ENCODE measurements at places on chromosomes 3 and 15.
A peak's percentile ranks its signal among the peaks of the same experiment; 100 is the strongest.

DNA sequence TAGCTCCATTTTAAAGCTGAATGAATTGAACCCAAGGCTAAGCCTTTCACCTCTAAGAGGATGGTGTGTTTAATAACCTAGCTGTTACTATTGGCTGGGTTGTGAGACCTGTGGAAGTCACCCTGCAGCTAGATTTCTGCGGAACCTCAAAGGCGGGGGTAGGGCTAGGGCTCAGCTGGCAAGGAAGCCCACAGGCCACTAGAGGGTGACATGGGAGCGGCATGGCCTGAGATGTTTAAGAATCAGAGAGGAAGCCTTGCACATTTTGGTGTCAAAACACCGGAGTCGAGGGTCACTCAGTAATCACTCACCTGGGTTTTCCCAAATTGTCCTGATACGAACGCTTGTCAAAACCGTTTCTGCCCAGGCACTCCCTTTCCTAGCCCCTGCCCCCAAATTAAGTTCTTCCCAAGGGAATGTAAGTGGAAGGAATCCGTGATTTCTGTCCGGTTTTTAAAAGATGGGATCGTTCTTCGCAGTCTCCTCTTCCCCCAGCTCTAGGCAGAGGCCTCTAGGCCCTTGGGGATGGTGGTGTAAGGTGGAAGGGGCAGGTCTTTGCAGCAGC is 3.8 kb upstream of the ACAD9 start:
- DNase-seq = no peak

GRCh38 chr3:185250247-185250646 is 3.6 kb downstream of the EHHADH start:
- DNase-seq = no peak

- no peak for DNase-seq
Measured at GRCh38 chr3:181183764-181184163, 194.2 kb upstream of the DNAJC19 start.

DNA sequence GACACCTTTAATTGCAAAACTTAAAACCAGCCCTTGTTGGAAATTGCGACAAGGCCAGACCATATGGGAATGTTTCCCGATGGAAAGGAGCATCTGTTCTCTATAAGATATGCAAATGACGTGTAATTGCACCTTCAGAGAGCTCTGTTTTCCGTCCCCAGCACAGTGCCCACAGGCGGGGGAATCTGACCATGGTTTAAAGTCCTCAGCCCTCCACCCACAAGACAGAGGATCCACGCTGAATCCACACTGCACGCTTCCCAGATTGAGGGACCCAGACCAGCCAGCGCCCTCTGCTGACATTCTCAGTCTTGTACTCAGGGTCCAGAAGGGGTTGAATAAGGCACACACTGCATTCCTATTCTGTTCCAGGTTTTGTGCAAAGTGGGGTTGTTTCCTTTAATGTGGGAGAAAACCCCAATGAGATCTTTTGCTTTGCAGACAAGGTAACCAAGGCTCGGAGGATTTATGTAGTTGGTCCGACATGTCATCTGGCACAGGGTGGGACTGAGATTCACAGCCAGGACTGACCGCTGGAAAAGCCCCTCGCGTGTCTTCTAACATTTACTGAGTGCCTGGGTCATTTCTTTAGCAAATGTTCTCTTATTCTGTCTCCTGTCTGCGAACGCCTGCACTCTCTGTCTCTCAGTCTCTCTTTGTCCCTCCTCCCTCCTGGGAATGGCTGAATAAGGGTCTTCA is 36.8 kb upstream of the KLHL25 start:
- peak; percentile 81 for DNase-seq

DNA sequence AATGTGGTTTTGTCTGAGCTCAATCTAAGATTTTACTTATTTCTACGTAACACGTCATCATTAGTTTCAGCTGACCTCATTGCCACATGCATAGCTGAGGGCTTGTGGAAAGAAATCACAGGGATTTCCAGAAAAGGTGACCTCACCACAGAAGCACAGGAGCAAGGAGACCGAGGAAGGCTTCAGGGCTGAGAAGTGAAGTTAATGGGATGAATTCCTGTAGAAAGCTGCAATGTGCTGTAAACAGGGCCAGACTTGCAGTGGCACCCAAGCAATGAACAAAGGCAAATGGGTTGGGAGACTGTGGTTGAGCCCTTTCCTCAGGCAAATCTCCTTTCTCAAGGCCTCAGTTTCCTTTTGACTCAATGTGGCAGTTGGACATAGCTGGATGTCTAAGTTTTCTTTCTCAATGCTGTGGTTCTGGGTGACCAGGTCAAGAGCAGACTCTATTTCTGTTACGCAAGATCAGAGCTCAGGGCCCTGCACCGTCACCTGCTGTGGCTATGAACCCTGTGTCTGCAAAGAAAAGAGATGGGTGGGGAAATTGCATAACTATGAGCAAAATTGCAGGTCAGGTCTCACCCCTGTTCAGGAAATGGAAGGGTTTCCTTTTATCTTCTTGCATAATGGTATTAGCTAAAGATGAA is 252.2 kb upstream of the TBL1XR1 start:
- no peak for DNase-seq

- DNase-seq = no peak
Measured at GRCh38 chr15:58703610-58704009, 45.9 kb downstream of the ADAM10 start.

DNA sequence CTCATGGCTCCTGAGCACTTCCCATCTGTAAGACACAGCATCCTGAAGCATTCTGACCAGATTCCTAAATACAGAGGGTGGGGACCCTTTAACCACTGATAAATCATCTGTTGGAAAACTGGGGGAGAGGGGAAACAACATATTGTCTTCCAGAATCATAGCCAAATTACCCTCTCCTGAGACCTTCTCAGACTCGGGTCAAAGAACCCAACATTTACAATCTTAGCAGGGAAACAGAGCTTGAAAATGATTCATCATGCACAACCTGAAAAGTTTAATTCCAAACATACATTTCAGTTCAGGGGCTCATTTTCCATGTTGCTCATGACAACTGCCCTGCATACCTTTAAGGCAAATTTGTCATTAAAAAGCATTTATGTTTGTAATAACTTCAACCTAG is 48.5 kb upstream of the TSPAN3 start:
- no peak for DNase-seq

- DNase-seq = no peak
Measured at GRCh38 chr3:72186400-72186855, 401.5 kb upstream of the PROK2 start.

DNA sequence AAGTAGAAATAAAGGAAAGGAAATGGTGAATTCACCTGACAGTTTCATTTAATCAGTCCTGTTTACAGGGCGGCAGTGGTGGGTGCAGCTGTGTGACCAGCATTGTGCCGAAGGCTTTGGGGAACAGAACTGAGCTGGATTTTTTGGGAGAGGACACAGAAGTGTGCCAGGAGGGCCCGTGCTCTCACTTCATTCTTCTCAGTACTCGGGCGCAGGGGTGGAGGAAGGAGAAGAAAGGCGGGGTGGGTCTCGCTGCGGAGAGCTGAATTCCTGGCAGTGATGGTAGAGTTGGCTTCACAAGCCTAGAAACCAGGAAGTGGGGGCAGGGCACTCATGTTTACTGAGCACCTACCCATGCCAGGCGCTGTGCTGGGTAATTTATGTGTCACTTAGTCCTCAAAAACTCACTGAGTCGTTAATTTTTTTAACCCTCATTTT is 64.6 kb downstream of the CRTC3 start:
- no peak for DNase-seq

GRCh38 chr3:99978221-99978620 is 136.1 kb downstream of the FILIP1L start:
- DNase-seq = no peak

GRCh38 chr15:76105391-76105790 is 45.6 kb downstream of the TMEM266 start:
- DNase-seq = no peak

- no peak for DNase-seq
Measured at GRCh38 chr3:120160050-120160449, 65.8 kb upstream of the GSK3B start.

DNA sequence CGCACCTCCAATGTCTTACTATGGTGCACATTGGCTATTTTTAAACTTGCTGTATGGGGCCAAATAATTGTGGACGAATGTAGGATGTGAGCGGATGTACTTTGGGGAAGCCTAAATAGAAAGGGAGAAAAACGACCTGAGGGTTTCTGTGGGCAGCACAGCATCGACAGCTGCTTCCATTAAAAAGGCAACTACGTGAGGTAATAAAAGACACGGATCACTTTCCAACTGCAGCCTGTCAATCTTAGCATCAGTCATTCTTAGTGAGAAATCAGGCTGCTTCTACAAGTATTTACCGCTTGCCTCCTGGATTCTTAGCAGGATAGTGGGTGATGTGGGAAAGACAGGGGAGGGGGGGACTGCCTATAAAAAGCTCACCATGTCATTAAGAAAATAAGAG is 186.7 kb upstream of the SLC2A2 start:
- no peak for DNase-seq

GRCh38 chr15:101322854-101323477 is 27.9 kb upstream of the SNRPA1 start:
- no peak for DNase-seq

- no peak for DNase-seq
Measured at GRCh38 chr3:153679714-153680113, 441.5 kb upstream of the ARHGEF26 start.

- DNase-seq = no peak
Measured at GRCh38 chr3:87175732-87176131, 51.4 kb upstream of the CHMP2B start.

DNA sequence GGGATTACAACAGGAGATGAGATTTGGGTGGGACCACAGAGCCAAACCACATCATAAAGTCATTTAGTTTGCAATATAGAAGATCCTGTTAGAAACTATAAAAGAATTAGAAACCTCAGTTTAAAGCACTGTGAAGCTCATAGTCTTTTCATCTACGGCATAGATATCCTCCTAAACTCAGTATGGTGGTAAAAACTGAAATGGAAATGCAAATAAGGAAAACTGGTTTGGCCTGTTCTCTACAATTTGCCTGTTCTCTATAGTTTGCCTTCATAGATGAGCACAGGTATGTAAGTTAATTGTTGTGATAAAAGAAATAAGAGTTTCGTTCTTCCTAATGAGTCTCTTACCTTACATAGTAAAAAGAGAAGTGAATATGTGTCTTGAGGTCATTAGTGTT is 331.6 kb upstream of the ARL6 start:
- no peak for DNase-seq

DNA sequence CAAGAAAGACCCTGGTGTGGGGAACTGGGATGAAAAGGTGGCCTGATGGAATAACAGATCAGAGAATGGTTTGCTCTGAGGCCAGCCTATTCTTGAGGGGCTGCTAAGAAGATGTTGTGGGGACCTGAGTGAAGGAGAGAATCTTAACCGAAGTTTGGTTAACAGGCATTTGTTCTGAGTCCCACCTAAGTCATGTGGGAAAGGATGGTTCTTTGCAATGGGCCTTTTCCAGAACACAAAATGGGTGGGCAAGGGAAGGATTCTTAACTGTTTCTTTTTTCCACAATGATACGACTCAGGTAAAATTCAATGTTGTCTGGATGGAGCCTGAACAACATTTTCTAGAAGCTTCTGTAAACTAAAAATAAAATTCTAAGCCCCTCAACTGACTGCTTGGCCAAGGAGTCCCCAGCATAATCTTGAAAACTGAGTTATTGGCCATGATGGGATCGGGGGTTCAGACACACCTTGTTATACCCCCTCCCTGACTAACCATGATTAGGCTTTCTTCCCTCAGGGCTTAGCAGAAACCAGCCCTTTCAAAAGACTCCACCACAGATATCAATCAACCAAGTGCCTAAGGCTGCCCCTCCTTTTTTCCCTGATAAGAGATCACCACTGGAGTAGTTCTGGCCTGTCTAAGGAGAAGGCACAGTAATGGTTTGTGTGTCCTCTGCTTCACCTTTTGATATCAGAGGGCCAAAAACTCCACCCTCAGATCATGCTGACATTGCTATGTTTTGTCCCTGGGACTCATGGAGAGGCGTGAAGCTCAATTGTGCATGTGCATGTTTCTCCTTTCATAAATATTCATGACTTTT is 30.1 kb downstream of the SCN11A start:
- DNase-seq = no peak

DNA sequence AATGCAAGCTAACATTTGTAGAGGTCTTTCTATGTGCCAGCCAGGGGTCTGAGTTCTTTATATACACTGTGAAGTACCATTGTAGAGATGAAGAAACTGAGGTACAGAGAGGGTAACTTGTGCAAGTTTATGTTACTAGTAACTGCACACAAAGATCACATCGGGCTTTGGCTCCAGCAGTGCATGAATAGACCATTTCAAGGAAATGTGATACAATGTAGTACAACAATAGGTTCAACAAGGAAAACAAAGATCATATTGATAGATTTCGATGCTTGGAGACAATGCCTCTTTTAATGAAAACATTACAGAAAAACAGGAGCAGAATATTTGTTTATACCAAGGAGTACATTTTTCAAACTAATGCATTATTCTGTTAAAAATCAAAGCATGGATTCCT is 115.3 kb downstream of the POLR2M start:
- DNase-seq = no peak

GRCh38 chr3:13426591-13426990 is 6.5 kb upstream of the NUP210 start:
- DNase-seq = no peak

- DNase-seq = no peak
Measured at GRCh38 chr15:65675551-65675950, 53.8 kb downstream of the SLC24A1 start.

DNA sequence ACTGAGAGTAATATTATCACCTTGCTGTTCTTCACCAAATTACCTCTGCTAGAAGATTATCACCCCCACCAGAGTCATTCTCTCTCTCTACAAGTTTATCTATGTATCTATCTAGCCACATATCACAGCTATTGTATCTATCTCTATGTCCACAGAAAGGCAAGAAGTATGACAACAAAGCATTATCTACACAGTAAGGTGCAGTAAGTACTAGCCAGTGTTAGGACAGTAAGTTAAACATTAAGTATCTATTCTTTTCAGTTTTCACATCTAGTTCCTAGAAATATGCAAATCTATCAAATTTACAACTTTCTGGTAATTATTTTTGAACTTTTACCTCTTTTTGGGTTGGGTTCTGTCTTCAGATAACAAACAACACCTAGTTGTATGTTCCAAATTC is 26.5 kb upstream of the XXYLT1 start:
- DNase-seq = no peak

DNA sequence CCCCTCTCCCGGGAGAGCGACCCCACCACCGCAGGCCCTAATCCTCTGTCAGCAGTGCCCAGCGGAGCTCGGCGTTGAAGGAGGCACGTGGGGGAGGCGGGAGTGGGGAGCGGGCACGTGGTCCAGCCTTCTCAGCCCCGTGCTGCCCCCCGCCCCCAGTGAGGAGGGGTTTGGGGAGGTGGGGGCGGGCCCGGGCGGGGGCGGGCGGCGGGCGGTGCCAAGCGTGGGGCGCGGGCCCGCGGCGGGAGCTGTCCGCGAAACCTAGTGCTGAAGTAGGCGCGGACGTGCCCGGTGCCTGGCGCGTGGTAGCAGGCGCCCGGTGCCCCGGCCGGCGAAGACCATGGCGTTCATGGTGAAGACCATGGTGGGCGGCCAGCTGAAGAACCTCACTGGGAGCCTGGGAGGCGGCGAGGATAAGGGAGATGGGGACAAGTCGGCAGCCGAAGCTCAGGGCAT is at the start of gene CPLX3:
TSS of gene CPLX3 (plus strand) at position 264 of the 456 bp plus-strand sequence. CDS start at position 341, 77 bp downstream.
- DNase-seq = peak; percentile 73

DNA sequence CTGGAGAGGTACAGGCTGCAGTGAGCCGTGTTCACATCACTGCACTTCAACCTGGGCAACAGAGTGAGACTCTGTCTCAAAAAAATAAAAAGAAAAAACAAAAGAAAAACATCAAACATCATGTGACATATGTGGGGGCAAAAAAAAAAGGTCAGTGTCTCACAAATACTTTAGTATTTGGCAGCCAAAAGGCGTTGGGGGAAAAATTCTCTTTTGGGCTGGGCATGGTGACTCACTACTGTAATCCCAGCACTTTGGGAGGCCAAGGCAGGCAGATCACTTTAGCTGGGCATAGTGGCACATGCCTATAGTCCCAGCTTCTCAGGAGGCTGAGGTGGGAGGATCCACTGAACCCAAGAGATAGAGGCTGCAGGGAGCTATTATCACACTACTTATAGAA is 47.6 kb downstream of the TMCC1 start:
- DNase-seq = no peak
